ENCODE measurements at places on chromosomes 4 and X.

GRCh38 chr4:154120006-154120676, 331.3 kb upstream of the SFRP2 start:
- no peak for DNase-seq

DNA sequence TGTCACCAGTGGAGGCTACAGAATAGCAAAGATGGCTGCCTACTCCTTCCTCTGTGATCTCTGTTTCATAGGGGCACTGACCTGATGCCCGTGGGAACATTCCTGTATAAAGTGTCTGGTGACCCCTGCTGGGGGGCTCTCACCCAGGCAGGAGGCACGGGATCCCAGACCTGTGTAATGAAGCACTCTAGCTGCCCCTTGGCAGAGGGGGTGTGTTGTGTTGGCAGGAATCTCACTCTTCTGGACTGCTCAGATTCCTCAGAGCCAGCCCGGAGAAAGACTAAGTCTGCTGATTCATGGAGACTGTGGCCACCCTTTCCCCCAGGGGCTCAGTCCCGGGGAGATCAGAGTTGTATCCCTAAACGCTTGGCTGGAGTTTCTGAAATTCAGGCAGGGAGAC, 648.3 kb downstream of the SPRY1 start:
- DNase-seq: no peak

DNA sequence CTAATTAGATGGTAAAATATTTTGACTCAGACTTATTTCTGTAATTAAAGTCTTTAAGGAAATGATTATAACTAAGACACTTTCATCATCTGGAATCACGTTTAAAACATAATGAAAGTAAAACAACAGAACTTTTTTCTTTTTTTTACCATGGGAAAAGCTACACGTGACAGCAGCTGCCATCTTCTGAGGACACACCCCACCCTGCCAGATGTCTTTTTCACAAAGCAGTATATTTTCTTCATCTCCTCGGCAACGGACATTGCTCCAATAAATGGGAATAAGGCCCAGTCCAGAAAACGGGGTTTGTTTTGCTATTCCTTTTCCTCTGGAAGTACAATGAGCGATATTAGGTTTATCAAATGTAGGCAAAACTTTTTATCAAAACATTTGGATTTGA, 17.5 kb downstream of the PRSS12 start:
- DNase-seq: no peak

DNA sequence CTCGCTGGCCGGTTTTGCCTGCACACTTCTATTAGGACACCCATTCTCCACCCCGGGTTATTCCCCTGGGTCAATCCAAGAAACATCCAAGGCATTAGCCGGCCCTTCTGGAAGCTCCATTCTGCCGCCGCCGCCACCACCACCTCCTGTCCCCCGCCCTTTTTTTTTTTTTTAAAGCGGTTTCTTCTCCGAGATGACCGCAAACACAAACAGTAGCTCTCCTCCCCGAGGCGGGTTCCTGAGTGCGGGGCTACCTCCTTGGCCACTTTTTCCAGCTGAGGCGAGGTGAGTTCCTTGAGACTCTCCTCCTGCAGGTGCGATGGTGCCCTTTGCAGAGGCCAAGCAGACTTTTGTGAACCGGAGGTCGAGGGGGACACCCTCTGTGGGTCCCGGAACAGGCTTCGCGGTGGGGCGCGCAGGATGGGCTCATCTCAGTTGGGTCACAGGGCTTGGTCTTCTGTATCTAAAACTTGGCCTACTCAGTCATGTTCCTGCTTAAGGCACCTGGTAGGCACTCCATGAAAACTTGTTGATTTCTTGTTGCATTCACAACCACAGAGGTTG, 930 bp downstream of the NWD2 start:
- DNase-seq: no peak

GRCh38 chrX:122475306-122475705, 708.8 kb upstream of the GRIA3 start:
- no peak for DNase-seq

- DNase-seq: no peak
Observed at GRCh38 chr4:137310166-137310565, 222.1 kb downstream of the PCDH18 start.

DNA sequence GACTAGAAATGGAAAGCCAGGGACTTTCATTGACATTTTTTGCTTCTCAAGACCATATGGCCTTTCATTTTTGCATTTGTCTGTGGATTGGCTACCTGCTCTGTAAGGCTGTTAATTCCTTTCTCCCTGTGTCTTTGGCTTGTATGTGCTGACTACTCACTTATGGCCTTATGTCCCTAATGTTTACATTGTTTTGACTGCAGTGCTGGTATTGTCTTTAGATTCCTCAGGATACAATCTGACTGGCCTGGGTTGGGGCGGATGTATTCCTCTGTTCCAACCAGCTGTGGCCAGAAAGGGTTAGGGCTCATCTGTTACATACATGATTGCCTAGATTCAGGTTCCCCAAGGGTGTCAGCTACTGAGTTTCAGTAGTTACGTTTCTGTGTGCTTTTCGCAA, 108.1 kb downstream of the RAPGEF2 start:
- no peak for DNase-seq

GRCh38 chrX:153829549-153829798, 870 bp downstream of the PDZD4 start:
- no peak for DNase-seq

GRCh38 chr4:8534611-8535010, 45.6 kb upstream of the GPR78 start:
- no peak for DNase-seq

DNA sequence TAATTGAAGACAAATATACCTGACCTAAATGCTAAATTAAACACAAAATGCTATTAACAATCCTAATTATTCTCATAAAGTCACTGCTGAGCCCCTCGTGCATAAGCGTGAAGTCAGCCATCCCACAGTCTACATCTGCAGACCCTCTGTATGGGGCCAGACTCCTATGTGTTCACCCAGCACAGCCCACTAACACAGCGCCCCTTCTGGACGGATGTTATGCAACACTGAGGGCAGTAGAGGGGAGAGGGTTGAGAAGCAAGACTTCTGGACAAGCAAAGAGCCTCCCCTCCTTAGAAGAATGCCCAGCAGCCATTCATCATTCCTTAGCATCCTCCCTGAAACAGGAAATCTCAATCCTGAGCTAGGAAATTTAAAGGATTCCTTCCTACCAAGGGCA, 7.9 kb downstream of the TRPC3 start:
- no peak for DNase-seq

GRCh38 chr4:7928711-7929110, 10.9 kb downstream of the AFAP1 start:
- DNase-seq: no peak

DNA sequence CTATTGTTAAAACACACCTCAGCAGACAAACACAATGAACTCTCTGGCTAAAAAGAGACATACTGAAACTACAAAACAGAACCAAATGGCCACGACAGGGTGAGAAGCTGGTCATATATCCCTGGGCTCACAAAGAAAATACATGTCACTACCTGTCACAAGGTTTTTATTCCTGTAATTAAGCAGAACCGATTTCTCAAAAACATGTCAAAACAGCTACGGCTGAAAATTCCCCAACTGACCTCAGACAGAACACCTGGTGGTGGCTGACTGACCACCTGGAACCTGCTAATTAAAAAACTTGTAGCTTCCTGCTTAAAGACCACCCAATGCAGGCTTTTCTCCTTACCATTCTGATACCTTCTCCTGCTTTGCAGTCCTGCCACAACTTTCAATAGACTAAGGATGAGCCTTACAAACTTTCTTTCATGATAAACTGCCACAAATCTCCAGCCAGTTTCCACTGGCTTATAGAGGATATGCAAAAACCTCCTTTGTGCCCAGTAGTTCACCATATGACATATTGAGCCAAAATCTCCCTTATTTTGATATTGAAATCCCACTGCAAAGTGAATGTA, 571.9 kb downstream of the SPOCK3 start:
- DNase-seq: no peak

DNA sequence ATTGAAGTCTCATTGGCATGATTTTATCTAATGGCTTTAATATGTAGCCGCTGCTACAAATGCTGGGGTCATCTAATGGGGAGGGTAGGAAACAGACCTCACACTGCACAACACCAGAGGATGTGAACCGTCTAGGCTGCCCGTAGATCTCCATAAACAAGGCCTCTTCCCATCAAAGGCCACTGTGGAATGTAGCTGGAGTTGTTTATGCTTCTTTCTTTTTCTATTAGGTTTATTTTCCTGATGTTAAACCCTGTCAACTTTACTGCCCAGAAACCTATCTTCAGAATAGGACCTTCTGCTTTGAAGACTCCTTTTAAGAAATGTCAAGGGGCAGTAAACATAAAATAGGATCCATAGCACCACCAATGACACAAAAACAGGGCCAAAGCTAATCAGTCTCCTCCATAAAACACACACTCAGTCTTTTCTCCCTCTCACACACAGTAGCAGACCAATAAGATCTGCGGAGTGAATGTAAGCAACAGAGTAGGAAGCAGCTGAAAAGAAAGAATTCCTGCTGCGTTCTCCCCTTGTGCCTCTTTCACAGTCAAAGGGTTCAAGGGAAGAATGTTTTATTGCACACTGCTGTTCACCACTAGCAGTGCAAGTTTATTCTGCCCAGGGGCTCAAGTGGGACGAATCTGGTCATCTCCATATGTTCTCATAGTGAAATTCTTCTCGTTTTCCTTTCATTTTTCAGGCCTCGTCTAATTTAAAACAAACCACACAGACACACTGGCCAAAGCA, 72.2 kb downstream of the MAML3 start:
- no peak for DNase-seq
